Tibial artery (tissue), 4 donors: ENCODE measurements at places on chromosomes 4 and X.

GRCh38 chr4:109506890-109507289, 53.2 kb upstream of the MCUB start:
- no peak for DNase-seq

- no peak for DNase-seq
Measured at GRCh38 chrX:41137589-41137988, 52.3 kb downstream of the USP9X start.

DNA sequence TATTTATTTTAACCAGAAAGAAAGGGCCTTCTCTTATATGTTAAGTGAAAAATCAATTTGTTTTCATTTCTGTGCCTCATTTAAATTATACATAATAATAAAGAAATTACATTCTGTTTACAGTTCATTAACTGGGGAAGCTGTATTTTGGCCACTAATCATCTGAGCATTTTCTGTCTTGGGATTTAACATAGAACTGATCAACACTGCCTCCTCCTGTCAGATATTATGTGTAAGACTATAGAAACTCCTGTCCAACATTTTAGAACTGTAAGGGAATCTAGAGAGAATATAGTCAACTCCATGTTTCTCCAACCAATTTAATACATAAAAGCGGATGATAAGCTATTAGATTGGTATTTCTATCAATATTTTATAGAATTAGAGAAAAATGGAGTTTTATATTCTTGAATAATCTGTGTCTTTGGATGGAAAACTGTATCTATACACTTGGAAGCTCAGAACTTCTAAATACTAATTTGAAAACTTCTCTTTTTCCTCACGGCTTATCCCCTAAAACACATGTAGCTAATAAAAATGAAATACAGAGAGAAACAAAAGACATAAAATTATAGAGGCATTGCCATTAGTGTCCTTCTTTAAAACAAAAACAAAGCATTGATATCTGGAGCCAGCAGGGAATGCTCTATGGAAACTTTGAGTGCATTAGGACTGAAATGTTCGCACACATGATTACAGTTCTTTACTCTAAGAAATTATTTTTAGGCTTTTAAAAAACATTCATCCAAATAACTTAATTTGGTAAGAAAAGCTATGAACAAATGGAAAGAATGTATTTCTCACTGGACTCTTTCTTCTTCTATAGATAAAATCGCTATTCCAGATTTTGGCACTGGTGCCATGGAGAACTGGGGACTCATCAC, 33.1 kb downstream of the ENPEP start:
- DNase-seq = no peak

DNA sequence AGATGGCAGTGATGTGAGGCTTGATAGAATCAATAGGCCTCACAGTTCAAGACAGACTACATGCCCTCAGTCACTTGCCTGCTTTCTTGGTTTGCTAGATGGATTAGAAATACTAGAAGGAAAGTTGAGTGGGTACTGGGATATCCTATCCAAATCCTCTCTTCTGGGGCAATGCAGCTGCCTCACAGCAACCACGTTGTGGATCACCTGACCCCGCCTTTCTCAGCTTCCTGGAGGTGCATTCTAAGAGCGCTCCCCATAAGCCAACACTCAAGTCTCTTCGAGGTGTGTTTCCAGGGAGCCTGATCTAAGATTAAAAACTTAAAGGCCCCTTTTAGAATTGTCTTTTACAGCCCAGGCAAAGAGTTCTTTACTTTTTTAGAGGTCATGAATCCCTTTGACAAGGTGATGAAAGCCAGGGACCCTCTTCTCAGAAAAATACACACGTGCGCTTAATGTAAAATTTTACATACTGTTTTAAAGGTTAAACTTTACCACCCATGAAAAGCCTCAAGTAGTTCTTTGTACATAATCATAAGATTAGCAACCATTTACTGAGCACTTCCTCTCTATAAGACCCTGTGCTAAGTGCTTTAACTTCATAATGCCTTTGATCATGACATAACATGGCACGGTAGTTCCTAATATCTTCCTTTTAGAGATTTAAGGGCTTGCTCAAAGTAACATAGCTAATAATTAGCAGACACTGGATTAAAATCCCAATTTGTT, 840 bp upstream of the RPL34 start:
- no peak for DNase-seq

DNA sequence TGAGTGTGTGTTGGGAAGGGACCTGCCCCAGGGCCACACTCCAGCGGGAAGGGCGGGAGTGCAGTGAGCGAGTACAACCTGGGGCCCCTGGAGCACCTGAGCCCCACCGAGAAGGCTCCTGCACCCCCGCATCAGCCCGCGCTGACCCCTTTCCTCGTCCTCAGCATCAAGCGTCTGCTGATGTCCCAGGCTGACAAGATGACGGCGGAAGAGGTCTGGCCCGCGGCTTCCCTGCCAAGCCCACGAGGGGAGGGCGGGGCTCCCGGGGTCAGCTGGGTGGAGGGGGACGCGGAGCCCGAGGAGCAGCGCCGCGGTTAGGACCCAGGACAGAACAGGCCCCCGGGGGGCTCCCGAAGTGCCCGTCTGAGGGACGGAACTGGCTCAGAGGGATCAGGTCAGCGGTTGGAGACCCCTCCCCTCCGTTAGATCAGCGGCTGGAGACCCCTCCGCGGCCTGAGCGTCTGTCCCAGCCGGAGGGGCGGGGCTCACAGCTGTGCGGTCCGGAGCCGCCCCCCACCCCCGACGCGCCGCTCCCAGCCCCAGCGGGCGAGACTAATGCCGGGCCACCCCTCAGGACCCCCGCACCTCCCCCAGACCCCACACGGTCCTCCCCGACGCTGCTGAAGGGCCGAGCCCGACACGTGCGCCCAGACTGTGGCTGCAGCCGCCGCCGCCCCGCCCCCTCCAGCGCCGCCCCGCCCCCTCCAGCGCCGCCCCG, 6.7 kb downstream of the MYL5 start:
- DNase-seq = peak; percentile 61

- DNase-seq = no peak
Measured at GRCh38 chrX:25198253-25198652, 182.5 kb upstream of the ARX start.

DNA sequence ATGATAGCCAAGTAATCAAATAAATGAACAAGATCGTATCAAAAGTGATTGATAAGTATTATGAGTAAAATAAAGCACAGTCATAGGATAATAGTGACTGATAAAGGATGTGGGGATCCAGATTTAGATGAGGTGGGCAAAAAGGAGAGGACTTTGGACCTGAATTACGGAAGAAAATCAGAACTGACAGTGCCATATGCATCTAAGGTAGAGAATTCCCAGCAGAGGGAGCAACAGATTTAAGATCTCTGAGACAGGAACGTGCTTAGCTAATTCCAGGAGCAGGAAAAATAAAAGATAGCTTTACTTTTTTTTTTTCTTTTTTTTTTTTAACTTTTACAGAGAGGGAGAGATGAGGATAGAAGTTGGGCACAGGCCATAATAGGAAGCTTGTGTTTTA, 189.9 kb downstream of the NWD2 start:
- DNase-seq = no peak

DNA sequence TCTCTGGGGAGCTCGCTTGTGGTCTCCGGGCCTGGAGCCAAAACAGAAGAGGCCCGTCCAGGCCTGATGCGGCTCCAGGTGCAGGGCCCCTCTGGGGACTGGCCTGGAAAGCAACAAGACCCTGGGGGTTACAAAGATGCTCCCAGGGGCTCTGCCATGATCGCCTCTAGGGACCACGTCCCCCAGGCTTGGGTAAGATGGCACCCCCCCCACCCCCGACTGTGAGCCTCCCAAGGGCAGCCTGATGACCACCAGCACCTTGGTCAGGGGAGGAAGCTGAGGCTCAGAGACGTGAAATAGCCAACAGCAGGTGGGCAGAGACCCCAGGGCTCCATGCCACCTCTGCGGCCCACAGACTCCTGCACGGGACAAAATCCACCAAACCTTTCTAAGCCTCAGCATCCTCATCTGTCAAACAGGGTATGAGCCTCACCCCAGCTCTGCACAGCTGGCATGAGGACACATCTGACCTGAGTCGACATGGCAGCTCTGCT, 25.4 kb downstream of the C4orf50 start:
- DNase-seq = peak; percentile 55

DNA sequence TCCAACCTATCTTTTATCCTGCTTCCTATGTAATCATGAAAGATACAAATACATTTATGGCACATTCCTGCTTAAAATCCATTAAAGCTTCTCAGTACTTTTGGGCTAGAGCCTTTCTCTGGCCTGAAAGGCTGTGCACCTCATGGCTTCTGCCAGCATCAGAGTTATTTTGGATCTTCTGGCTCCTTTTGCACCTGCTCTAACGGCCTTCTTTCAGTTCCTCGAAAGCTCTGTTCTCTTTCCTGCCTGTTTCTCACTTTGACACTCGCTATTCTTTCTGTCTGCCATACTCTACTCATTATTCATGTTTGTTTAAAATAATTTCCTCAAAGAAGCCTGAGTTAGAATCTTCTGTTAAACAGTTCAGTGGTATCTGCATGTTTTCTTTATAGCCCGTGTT, 86.0 kb downstream of the LRP2BP start:
- DNase-seq = no peak

- no peak for DNase-seq
Measured at GRCh38 chrX:2682565-2683177, 8.4 kb upstream of the CD99 start.

- no peak for DNase-seq
Measured at GRCh38 chr4:165331823-165332222, 4.4 kb downstream of the MSMO1 start.

DNA sequence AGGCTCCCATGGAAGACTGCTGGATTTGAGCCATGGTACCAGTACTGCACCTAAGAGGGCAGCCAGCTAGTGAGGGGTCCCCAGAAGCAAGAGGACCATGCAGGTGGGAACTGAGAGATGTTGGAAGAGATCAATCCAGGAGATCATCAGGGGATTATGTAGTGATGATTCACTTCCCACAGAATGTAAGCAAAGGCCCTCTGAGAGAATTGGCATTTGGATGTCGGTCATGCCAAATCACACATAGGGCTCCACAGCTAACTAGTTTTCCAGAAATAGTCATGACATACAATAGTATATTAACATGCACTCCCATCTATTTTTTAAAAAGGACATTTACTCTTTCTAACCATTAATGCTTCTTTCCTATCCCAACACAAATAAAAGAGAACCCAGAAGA, 112.5 kb downstream of the RASGEF1B start:
- DNase-seq = no peak

- peak; percentile 72 for DNase-seq
Measured at GRCh38 chr4:124060261-124060918, 652.1 kb downstream of the ANKRD50 start.

- no peak for DNase-seq
Measured at GRCh38 chr4:180706766-180707165, 1536.4 kb upstream of the TENM3 start.

GRCh38 chrX:104335756-104336155, 81.0 kb upstream of the ESX1 start:
- no peak for DNase-seq

DNA sequence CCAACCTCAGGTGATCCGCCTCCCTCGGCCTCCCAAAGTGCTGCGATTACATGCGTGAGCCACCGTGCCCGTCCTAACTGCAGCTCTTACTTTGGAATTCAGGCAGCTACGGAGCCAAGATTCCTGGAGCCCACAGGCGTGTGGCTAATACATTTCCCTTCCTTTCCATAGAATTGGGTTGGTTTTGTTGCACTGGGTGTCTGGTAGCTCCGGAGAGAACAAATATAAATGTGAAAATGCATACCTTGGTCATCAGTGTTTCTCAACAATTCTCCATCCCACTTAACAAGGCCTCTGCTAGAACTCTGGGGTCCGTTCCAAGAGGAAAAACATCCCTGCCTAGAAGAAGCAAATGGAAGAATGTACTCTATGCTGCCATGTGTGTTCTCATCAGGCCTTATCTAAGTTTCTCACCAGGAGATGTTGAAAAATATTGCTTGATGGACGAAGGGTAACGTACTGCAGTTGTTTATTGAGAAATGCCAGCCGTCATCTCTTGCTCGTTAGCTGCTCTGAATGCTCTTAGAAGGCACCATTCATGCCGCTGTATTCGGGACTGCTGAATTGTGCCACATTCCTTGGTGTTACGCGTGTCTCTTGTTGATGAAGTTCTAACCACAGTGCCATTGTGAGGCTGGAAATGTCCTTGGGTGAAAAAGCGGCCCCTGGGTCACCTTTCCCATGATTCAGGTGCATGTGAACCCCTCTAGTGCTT, 50.5 kb upstream of the CD99 start:
- DNase-seq = no peak

GRCh38 chr4:176968094-176968493, 175.4 kb upstream of the VEGFC start:
- DNase-seq = no peak

GRCh38 chr4:112119353-112119783, 25.9 kb upstream of the FAM241A start:
- no peak for DNase-seq

DNA sequence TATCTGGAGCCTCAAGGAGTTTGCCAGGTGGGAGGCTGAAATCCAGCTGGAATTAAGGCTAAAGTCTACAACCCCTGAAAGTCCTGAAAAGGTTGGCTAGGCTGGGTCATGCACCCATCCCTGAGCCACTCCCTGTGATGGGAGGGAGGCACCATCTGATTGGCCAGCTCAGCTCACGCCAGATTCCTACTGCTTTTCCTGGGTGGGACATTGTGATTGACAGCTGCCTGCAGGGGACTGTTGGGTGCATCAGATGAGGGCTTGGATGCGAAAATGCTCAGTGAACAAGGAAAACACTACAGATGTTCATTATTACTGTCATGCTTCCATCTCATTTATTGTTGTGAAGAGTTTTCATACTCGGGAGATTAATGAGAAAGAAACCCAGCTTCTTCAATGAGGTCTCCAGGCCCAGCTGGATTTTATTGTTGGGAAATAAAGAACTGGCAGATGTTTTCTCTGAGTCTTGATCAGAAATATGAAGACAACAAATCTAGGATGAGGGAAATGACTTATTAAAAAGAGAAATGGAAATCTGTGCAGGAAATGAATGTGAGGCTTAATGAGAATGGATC, 185.9 kb downstream of the STK32B start:
- DNase-seq = no peak

GRCh38 chr4:93147524-93148212, 680.9 kb upstream of the ATOH1 start:
- no peak for DNase-seq

DNA sequence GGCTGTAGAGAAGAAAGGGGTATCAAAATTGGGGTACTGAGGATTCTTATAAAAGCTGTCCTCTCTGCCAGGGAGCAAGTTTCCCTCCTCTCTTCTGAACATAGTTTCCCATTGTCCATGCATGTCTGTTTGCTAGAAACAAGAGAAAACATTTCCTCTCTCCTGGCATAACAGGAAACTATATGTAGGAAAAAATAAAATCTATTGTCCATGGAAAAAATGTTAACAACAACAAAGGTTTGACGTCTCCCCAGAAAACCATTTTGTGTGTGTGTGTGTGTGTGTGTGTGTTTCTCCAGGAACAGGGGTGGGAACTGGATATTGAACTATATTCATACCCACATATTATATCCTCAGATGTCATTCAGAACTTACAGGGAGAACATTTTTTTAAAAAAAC, 107.2 kb downstream of the GASK1B start:
- no peak for DNase-seq

GRCh38 chrX:34218063-34218462, 85.9 kb upstream of the FAM47A start:
- no peak for DNase-seq
